RPMI8226 (cell line): ENCODE measurements at places on chromosomes 16 and 17.

- DNase-seq, result no peak
Observed at GRCh38 chr17:4247971-4248388, 15.8 kb downstream of the ANKFY1 start.

DNA sequence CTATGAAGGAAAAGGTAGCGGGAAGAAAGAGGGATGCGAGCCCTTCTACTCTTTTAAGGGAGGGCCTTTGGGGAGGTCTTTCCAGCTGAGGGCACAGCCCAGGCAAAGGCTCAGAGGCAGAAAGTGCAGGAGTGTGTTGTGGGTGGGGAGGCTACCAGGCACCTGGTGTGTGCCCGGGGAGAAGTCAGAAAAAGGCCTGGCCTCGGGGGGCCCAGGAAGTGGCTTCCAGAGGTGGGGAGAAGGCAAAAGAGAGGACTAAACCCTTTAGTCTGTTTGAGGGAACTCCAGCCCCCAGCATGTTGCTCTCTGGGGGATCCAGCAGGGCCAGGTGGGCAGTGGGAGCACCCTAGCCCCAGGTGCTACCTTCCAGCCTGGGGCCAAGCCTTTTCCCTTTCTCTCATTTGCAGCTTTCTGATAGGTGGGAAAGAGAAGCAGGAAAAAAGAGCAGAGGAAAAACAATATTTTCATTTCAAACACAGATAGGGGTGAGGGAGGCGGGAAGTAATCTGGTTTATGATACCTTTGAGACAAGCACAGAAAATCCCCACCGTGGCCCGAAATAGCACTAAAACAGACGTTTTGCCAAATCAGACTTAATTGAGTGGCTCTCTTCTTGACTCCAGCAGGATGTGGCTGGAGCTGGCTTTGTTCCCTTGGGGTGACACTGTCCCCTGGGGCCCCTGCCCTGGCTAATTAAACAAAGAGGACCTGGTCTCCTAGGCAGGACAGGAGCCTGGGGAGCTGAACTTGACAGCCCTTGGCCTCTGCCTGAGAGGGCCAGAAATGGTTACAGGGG, 10.4 kb downstream of the RAI1 start:
- peak; percentile 69 for DNase-seq

GRCh38 chr16:24164416-24164815, 91.7 kb upstream of the CACNG3 start:
- no peak for DNase-seq

DNA sequence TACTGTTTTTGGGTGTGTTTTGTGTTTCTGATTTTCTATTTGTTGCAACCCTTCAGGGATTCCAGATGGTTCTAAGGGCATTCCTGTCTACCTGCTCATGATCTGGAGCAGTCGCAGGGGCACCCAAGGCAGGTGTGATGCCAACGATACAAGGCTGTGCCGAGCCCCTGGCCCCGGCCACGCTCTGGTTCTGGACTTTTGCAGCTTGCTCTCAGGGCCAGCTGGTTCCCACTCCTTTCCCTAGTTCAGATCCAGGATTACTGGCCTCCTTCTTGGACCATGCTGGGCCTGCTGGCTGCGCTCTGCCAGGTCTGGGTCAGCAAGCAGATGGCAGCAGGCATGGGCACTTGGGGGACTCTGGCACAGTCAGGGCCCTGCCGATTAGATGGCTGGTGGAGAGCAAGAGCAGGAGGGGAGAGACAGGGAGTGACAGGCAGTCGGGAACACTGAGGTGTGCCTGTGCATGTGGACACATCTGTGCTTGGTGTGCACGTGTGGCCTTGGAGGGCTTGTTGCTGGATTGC, 15.2 kb upstream of the RAP1GAP2 start:
- no peak for DNase-seq

- no peak for DNase-seq
Observed at GRCh38 chr17:82839617-82840292, at the start of gene ZNF750. ZNF750 (minus strand) TSS chr17:82840022; CDS start chr17:82832454, 7,568 bp downstream.

DNA sequence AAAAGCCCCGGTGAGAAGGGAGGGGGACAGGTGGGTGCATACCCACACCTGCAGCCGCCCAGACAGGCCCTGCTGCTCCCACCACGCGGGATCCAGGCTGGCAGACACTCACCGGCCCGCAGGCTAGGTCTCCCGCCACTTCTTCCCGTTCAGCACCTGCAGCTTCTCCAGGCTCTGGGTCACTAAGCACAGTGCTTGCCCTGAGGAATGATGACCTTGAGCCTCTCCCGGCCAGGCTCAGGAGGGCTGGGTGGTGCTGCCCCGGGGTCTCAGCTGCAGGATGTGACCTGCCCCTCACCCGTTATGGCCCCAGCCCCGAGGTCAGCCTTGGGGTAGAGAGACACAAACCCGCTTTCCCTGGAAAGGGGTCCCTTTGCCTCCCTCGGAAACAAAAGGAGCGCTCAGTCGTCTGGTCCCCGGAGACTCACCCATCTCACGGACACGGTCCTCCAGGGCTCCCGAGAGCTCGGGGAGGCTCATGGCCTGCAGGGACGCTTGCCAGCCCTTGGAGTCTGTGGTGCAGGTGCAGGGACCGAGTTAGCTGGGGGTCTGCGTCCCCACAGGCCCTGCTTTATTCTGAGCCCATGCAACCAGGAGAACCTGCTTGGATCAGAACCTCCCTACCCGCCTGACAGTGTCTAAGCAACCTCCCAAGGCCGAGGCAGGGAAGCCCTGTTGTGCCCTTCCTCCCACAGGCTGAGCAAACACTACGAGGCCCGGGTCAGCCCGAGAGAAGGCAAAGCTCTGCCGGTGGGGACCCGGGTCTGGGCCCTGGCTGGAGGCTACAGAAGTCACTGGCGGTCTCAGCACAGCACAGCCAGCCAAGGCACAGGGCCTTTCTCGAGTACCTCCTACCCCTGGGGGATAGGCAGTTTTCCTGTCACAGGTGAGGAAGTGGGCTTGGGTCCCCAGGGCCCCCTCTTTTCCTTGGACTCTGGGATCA, 3.8 kb downstream of the NUDT16L1 start:
- no peak for DNase-seq

DNA sequence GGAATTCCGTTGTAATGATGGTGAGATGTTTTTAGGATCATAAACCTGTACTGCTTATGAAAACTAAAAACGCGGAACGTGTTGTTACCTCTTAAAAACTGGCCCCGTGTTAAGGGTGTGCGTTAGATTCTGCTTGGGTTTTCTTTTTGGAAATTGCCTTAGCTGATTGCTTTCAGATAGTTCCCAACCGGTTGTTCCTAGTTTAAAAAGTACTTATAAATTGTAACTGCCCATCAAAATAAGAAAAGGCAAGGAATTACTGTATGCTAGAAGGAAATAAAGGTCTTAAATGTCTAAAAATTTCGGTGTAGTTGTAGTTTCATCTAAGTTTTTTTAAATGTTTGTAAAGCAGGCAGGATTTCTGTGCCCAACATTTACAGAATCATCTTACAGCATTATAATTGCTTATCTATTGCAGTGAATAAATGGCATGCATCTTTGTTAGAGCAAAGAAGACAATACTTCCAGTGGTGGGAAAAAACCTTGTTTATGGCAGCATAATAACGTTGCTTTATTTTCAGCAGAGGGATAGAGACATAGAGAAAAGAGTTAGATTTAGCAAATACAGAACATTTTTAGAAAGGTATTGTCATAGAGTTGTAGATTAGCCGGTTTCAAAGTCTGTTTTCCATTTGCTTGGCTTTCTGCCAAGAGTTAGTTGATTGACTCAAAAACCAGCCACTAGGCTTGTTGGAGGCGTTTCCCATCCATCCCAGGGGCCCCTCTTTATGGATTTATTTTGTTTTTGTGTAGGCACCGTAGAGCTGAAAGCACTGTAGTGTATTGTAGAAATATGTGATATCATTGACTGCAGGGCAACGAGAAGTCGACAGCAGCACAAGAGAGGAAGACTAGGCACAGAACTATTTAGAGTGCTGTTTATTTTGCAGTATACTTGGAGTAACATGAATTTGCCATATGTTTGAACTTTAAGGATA, 1.7 kb downstream of the PPM1D start:
- DNase-seq, result peak; percentile 80

DNA sequence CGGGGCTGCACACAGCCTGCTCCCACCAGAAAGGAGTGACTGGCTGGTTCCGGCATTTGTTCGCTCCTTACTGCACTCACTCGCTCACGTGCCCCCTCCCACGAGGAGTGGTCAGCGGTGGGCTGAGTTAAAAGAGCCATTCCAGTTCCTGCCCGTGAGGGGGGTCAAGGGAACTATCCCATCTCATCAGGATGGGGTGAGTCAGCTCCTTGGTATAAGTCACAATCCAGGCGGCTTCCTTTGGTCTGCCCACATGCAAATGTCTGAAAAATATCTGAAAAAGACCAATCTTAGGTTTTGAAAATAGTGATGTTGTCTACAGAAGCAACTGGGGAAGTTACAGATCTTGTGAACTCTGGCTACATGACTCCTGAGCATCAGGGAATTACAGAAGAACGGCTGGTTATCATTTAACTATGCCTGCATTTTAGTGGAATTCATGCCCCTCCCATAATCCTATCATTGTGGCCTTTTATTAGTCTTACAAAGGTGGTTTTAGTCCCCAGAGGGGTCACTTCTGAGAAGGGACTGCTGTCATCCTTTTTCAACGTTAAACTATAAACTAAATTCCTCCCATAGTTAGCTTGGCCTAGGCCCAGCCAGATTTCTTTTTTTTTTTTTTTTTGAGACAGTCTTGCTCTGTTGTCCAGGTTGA, 9.8 kb upstream of the TNFSF12 start:
- no peak for DNase-seq

DNA sequence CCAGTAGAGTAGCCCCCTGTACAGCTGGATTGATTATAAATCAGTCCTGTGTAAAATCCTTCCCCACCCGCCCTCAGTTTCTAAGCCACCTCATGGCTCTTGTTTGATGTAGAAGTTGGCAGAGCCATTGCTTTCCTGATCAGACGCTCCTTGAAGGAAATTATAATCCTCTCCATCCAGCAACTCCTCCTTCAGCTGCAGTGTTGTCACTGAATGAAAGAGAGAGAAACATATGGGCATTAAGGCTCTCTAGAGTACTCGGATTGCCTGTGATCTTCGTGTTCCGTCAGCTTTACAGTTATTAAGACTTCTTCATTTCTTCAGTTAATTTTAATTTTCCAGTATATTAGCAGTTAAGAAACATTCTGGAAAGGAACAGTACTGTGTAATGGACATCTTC, 14.3 kb downstream of the NME2 start:
- no peak for DNase-seq

DNA sequence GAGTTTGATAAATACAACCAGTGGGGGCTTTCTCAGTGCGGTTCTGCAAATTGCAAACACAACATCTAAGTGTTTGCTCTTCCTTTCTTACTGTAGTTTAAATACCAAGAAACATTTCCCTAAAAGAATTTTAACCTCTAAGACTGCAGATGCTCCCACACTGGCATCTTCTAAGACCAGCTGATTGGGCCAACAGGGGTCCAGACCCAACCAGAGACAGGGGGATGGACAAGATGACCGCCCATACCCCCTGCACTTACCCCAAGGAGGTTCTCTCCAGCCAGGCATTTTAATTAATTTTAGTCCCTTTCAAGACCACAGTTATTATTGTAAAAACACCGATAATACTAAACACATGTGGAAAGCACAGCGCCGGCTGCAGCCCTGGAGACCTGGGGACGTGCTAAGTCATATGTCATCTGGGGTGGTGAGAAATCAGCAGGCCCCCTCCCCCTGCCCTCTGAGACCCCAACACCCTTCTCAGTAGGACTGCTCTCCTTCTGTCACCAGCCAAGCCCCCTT, 242.3 kb downstream of the SOX9 start:
- no peak for DNase-seq

GRCh38 chr16:24989494-24989893, 25.7 kb downstream of the ARHGAP17 start:
- DNase-seq, result no peak

GRCh38 chr17:37842401-37842800, 81.8 kb upstream of the TBC1D3K start:
- DNase-seq, result no peak

DNA sequence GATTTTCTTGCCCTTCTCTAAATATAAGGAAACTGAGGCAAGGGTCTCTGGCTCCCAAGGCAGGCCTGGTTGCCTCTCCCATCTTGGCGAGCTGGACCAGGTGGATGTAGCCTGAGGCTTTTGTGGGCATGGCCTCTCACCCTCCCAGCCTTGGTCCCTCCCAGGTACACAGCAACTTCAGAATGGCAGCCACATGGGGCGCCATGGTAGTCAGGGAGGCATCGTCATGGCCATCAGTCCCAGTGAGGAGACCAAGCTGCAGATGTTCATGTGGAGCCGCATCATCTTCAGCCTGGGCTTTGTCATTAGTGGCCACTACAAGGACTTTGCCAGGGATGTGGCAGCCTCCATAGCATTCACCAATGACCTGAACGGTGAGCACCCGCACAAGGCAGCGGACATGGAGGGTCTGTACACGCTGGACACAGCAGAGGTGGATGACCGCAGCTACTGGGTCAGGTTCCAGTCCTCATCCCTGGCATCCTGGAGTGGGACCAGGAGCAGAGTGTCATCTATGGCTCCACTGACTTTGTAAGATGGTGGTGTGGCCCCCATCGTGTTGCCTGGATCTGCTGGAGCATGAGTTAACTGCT, 165.8 kb upstream of the ZNF267 start:
- no peak for DNase-seq

DNA sequence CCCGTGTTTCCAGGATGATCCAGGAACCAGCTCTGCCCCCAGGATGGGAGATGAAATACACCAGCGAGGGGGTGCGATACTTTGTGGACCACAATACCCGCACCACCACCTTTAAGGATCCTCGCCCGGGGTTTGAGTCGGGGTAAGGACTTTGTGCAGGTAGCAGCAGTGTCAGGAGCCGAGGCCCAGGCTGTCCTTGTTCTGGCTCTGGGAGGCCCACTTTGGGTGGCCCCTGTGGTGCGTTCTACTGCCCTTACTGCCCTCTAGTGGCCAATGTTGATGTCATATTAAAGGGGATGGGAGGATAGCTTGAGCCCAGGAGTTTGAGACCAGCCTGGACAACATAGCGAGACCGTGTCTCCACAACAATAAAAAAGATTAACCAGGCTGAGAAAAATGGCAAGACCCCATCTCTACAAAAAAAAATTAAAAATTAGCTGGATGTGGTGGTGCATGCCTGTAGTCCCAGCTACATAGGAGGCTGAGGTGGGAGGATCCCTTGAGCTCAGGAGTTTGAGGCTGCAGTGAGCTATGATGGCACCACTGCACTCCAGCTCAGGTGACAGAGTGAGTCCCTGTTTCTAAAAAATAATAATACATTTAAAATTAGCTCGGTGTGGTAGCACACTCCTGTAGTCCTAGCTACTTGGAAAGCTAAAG, 20.9 kb upstream of the CLEC18A start:
- peak; percentile 72 for DNase-seq

GRCh38 chr17:59361386-59361785, 29.9 kb downstream of the YPEL2 start:
- DNase-seq, result no peak

GRCh38 chr17:836151-836550, 54.0 kb downstream of the MRM3 start:
- DNase-seq, result no peak

- no peak for DNase-seq
Observed at GRCh38 chr16:2530629-2531318, 434 bp downstream of the CEMP1 start.
